GM12864 (cell line): ENCODE measurements at places on chromosomes 16 and 17.

GRCh38 chr17:17809531-17810083 lies 27.2 kb downstream of the SREBF1 start:
- no peak for DNase-seq

- no peak for DNase-seq
Observed at GRCh38 chr17:79023886-79024771, at the start of gene C1QTNF1. C1QTNF1 (plus strand) TSS chr17:79024169; CDS start chr17:79043969, 19,800 bp downstream.

DNA sequence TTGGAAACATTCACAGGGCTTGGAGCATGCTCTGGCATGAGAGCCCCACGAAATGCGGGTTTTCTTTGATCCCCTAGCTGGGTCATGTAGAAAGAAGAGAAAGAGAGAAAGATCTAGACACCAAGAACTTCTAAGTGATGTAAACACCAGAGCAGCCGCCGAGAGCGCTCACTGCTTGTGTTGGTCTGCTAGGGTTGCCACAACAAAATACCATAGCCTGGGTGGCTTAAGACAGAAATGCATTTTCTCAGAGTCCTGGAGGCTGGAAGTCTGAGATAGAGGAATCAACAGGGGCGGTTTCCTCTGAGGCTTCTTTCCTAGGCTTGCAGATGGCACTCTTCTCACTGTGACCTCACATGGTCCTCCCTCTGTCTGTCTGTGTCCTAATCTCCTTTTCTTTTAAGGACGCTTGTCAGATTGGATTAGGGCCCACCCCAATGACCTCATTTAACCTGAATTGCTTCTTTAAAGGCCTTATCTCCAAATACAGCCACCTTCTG lies 139.5 kb downstream of the CYLD start:
- no peak for DNase-seq

- DNase-seq = no peak
Observed at GRCh38 chr16:878072-878784, 77.7 kb upstream of the GNG13 start.

DNA sequence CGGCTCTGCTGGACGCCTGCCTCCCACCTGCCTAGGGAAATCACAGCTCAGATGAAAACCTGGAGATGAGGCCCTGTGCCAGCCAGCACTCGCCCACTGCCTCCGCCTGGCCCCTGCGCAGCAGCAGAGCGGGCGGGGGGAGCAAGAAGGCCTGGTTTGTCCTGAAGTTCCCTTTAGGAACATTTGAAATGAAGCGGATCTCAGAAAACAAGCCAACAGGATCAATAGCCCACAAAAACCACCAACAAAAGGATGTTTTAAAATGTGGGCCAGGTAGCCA lies 48.0 kb downstream of the RBFOX3 start:
- no peak for DNase-seq

- no peak for DNase-seq
Observed at GRCh38 chr17:34249061-34249460, 6.0 kb upstream of the CCL2 start.

DNA sequence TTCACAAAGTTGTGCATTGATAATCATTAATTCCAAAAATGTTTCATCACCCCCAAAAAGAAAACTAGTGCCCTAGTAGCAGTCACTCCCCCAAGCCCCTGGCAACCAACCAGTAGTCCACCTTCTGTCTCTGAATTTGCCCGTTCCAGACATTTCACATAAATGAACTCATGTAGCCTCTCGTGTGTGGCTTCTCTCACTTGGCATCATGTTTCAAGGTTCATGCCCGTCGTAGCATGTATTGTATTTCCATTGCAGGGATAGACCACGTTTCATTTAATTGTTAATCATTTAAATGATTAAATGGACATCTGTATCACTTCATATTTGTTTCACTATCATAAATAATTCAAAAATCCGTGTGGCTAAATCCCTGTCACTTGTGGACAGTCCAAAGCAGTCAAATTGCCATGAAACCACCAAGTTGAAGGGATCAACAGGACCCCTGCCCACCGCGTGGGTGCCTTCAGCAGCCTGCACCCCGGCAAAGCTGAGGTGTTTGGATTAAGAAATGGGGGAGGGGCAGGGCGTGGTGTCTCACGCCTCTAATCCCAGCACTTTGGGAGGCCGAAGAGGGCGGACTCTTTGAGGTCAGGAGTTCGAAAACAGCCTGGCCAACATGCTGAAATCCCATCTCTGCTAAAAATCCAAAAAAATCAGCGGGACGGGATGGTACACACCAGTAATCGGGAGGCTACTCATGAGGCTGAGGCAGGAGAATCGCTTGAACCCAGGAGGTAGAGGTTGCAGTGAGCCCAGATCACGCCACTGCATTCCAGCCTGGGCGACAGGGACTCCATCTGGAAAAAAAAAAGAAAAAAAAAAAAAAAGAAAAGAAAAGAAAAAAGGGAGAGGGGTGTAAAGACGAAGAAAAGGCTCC lies 8.7 kb upstream of the FLYWCH2 start:
- no peak for DNase-seq

- no peak for DNase-seq
Observed at GRCh38 chr16:85238233-85238647, 126.0 kb upstream of the CIBAR2 start.

DNA sequence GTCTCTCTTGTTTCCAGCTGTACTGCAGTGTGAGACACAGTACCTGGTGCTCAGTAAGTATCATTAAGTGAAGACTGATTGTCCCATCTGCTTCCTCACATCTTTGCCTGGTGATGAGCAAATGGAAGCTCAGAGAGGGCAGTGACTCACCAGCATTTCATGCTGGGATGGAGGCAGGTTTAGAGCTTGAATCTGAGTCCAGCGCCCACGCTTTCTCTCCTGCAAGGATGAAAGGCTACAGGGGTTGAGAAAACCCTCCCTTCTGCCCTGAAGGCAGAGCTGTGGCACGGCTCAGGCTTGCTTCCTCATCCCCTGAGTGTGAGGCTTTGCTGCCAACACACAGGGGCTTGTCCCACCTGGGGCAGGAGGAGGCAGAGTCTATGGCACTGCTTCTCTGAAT lies 1.5 kb upstream of the RNF112 start:
- no peak for DNase-seq

- DNase-seq = no peak
Observed at GRCh38 chr17:76266244-76266938, 1.2 kb downstream of the UBALD2 start.

DNA sequence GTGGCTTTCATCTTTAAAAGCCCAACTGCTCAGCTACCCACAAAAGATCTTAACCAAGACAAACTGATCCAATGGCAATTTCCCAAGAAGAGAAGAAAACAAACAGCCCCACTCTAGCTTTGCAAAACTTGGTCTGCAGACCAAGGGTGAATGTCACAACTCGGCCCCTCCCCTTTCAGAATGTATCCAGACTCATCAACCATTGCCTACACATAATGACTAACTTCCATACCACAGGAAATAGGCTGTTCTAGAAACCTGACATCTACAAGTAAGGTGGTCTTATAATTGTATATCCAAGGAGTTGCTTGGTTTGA lies 16.0 kb downstream of the DCUN1D3 start:
- DNase-seq = no peak

GRCh38 chr17:8076502-8077266 lies 10.8 kb downstream of the ALOX12B start:
- DNase-seq = no peak

- DNase-seq = no peak
Observed at GRCh38 chr16:49462362-49462988, 88.9 kb downstream of the C16orf78 start.

DNA sequence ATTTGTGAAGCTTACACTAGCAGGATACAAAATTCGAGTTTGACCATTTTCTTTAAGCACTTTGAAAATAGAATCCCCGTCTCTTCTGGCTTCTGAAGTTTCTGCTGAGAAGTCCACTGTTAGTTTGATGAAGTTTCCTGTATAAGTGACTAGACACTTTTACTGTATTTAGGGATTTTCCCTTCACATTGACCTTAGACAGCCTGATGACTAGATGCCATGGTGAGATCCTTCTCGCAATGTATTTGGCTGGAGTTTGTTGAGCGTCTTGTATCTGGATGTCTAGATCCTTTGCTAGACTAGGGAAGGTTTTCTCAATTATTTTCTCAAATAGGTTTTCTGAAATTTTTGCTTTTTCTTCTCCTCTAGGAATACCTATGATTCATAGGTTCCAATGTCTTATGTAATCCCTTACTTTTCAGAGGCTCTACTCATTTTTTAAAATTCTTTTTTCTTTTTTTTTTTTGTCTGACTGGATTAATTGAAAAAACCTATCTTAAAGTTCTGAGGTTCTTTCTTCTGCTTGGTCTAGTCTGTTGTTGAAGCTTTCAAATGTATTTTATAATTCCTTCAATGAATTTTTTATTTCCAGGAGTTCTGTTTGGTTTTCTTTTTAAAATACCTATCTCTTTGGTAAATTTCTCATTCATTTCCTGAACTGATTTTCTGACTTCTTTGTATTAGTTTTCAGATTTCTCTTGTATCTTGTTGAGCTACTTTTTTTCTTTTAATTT lies 63.7 kb upstream of the ABCC11 start:
- DNase-seq = no peak

DNA sequence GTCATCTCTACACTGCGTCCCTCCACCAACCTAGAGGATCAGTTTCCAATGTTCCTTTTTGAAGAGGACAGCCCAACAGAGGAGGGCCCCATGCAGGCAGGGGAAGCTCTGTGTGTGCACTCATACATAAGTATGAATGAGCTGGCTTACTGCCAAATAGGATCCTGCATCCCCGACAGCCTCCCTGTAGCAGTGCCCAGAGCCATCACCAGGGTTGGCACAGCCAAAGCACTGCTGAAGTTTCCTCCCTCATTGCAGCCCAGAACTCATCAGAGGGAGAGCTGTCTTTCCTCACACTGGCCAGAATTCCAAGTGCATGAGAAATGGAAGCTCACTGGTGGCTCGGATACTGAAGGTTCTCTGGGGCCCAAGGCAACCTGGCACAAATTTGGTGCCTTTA lies 114.4 kb downstream of the ASIC2 start:
- DNase-seq = no peak

DNA sequence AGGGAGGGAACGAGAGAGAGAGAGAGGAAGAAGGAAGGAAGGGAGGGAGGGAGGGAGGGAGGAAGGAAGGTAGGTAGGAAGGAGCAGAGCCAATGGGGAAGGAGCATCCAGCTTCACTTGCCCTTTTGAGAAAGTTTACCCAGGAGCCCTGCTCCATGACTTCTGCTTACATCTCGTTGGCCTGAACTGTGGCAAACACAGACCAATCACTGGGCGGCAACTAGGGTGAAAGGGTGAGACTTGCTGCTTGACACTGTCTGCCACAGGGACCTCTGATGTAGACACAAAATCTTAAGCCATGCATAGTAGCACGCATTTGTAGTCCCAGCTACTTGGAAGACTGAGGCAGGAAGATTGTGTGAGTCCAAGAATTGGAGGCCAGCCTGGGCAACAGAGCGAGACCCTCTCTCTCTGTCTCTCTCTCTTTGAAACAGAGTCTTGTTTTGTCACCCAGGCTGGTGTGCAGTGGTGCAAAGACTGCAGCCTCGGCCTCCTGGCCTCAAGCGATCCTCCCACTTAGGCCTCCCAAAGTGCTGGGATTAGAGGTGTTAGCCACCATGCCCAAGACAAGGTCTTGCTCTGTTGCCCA lies 19.5 kb upstream of the TUBG2 start:
- DNase-seq = no peak

- DNase-seq = no peak
Observed at GRCh38 chr17:44049294-44050060, 17.0 kb downstream of the LSM12 start.

DNA sequence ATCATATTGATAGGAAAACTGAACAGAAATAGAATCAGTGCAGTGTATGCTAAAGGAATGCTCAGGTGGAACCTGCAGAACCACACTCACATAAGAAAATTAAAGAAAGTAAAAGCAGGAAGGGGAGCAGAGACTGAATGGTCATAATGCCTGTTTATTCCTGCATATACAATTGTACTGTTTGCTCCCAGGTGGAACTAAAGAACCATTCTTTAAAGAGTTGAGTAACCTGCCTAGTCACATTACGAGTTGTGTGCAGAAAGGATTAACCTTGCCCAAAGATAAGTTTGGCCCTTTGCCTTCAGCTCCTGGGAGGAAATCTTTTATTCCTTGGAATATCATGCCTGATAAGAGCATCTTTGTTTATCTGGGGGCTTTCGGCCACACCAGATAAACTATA lies 434.7 kb downstream of the KIF2B start:
- DNase-seq = no peak
